ENCODE measurements at places on chromosomes 2 and 18.

DNA sequence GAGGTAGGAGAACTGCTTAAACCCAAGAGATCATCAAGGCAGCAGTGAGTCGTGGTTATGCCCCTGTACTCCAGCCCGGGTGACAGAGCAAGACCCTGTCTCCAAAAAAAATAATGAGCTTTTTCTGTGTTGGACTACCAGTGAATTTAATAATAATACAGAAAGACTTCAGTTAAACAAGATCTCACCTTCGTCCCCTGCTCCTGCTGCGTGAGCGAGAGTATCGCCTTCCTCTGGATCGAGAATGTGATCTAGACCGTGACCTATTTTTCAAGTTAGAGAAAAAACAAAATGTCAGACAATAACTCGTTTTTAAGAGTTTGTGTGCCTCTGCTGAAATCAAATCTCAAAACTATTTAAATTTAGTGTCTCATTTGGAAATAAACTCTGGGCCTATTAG lies 2.8 kb downstream of the SRSF7 start:
- no peak for DNase-seq

GRCh38 chr2:2850218-2850755 lies 519.2 kb upstream of the MYT1L start:
- no peak for DNase-seq

DNA sequence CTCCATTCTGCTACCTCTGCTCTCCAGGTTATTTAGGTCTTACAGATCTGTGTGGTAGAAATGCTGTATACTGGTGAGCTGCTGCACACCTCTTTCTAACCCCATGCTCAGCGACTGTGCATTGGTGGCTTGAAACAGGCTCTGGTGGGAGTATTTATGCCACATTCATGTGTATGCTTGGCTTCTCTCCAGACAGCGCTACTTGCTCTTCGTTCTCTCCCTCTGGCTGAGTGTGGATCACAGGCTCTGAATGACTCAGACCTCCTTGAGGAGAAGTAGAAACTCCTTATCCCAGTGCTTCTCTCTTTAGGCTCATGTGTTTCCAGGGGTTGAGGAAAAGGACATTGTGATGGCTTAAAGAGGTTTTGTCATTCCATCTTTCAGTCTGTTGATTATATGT lies 54.9 kb downstream of the FHOD3 start:
- peak; percentile 73 for DNase-seq

- no peak for DNase-seq
Observed at GRCh38 chr2:170404846-170405245, 226.9 kb downstream of the MYO3B start.

GRCh38 chr2:216649574-216649973 lies 16.4 kb downstream of the IGFBP2 start:
- no peak for DNase-seq

- DNase-seq, result peak; percentile 23
Observed at GRCh38 chr2:99880148-99880963, 262.0 kb downstream of the AFF3 start.

DNA sequence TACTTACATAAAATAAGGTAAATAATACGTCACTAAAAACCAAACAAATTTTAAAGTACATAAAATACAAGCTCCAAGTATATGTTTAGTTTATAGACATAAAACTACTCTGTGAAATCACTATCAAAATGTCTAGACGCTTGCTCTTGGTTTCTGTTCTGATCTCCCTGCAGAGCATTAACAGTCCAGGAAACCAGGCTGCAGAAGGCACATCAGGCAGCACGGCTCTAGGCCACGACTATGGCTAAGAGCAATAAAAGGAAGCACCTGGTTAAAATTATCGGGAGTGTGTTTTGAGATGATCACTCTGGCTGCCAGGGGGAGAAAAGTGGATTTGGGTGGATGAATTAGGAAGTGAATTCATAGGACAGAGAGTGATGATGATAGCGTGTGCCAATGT lies 196.0 kb upstream of the SPHKAP start:
- DNase-seq, result no peak

- no peak for DNase-seq
Observed at GRCh38 chr2:159144776-159145614, 141.5 kb downstream of the WDSUB1 start.

- peak; percentile 72 for DNase-seq
Observed at GRCh38 chr2:224958462-224958857, 83.8 kb downstream of the DOCK10 start.

DNA sequence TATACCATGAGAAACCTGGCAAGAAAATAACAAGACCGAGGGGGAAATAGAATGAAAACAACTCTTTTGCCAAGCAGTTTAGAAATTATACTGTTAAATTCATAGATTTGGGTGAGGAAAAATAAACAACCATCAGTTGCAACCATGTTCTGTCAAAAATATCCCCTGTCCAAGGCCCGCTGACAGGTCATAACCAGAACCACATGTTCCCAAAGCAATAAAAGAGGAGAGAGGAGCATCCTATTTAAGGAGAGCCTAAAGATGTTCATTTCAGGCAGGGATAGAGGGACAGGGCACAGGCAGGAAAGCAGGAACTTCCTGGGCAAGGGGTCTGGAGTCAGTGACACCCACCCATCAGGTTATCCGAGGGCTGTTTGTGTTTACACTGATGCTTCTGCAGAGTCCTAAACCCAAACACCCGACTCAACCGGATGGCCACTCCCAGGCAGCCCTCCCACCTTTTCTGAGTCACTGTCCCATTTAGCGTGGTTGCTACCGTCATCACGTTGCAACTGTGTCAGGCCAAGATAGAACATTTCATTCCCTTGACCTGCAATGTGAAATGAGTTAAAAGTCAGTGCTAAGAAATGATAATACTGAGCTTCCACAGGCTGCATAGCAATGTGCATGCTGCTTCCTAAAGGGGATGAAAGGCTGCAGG lies 468.3 kb upstream of the RAB12 start:
- no peak for DNase-seq

GRCh38 chr2:44972771-44973535 lies 31.5 kb downstream of the SIX3 start:
- no peak for DNase-seq

DNA sequence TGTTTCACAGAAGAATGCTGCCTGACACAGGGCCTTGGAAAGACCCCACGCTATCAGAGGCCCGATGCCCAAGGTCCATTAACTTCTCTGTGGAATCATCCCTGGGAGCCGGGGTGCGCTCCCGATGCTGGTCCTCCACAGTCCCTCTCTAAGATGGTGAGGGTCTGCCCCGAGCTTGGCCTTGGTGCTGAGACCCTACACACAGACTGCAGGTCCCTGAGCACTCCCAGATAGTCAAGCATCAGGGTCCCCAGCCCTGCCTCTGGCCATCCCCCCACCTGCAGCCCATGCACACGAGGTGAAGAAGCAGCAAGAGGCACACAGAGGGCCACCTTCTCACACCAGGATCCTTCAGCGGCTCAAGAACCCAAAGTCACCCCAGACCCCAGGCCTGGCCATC lies 263.3 kb downstream of the MYCN start:
- DNase-seq, result no peak

DNA sequence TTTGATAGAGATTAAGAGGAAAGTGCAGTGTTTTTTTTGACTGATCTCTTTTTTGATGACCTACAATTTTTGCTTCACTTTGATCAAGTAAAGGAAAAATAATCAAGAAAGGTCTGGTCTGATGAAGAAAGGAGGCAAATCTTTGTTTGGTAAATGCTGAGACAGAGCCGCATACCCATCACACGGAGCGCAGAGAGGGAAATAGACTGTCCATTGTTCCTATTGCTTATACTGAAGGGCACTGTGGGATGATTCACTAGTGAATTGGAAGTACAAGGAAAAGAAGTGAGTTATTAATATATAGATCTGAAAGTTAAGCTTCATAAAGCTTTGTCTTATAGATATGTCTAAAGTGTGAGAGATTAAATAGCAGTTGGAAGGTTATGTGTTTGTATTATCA lies 455.1 kb downstream of the PLCL1 start:
- no peak for DNase-seq

DNA sequence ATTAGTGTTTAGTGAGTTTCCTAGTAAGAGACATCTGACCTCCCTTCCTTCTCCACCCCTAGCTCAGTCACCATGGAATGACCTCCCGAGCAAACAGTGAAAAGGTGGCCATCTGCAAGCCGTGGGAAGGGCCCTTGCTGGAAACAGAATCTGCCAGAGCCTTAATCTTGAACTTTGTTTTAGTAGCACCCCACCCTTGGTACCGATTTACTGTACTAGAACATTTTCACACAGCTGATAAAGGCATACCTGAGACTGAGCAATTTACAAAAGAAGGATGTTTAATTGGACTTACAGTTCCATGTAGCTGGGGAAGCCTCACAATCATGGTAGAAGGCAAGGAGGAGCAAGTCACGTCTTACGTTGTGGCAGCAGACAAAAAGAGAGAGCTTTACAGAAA lies 655.8 kb downstream of the TSN start:
- no peak for DNase-seq

GRCh38 chr2:47221039-47221438 lies 65.9 kb upstream of the STPG4 start:
- DNase-seq, result peak; percentile 55

DNA sequence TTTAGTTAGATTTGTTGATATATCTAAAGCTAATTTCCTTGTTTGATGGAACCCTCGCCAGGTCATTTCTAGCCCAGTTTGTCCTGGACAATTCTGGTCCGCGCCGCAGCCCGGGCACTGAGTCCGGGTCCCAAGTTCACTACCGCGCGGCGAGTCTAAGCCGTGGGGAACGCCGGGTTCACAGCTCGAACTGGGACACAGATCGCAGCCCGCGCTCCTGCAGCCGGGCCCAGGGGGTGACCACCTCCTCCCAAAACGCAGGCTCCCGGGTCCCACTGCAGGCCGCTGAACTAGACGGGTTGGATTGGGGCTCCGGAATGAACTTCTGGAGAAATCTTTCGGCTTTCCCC lies 681 bp downstream of the ACADL start:
- DNase-seq, result no peak

DNA sequence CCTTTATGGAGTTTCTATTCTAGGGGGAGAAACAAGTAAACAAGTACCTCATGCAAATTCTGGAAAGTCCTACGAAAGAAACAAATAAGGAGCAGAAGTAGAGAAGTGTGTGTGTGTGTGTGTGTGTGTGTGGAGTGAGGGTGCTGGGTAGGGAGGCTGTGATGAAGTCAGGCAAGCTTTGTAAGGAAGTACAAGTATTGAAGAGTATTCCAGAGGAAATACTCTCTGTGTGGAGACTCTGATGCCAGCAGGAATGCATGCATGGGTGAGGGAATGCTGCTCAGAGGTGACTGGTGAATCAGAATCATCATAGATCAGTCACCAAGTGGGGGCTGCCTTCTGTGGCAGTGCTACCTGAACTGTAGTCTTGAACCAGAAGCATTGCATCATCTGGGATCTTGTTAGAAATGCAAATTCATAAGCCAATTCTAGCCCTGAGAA lies 34.5 kb downstream of the SLC4A3 start:
- DNase-seq, result no peak

- DNase-seq, result no peak
Observed at GRCh38 chr2:73000808-73001570, 70.5 kb downstream of the SFXN5 start.

DNA sequence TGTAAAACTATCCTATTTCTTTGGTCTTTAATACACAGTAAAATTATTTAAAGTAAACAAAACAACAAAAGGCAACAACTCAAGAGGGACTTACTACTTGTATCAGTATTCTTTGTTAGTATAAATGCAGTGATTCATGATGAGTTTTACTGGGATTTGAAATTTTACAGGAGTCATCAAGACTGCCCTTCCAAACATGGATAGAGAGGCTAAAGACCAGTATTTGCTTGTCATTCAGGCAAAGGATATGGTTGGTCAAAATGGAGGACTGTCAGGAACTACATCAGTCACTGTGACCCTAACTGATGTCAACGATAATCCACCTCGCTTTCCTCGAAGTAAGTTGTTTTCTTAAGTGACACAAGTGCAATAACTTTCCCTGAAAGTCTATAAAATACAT lies 71.1 kb downstream of the CDH7 start:
- DNase-seq, result no peak

DNA sequence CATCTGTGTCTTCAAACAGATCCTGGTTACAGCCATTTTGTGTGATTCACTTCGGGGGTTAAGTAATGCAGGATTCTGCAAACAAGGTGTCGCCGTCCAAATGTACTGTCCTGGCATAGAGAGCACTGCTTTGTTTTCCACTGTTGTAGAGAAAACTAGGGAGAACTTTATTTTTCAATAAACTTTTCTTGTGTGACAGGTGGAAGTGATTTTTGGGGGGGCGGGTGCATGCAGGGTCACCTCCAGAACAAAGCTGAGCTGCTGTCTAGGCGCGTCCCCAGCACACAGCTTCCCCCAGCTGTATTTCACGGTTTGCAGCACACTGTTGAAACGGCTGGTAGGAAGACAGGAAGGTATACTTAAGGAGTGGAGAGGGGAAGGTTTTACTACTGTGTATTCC lies 200.6 kb downstream of the MGAT5 start:
- DNase-seq, result no peak

GRCh38 chr18:21798126-21798525 lies 57.5 kb downstream of the MIB1 start:
- no peak for DNase-seq

DNA sequence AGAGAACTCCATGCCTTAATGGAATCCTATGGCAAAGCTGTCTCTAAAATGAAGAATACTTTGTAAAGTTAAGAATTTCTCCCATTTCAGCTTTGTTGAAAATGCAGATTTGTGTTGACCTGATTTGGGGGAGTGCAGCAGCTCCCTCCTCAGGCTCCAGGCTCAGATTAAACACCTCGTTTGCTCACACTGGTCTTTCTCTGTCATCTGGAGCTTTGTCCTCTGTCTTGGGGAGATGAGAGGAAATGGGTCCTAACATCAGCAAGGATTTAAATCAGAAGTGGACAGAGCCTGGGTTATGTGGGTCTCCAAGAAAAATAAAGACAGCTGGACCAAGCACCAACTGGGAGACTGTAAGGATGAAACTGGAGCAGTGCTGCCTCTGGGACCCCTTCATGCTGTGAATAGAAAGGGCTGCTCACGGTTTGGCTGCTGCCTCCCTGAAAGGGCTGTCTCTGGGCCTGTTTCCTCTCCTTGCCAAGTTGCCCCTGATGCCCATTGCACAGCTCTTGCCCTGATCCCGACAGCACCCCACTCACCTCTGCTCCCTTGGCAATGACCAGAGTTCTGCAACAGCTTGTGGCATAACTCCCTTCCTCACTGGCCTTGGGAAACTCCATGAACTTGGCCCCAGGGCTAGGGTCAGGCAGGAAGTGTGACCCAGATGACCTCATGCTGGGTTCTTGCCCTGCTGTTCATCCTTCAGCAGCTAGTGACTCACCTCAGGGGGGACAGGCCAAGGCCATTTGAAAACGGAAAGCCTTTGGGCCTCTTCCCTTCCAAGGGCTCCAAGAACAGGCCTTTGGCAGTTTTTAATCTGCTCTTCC lies 197.2 kb downstream of the CYP26B1 start:
- DNase-seq, result peak; percentile 80

DNA sequence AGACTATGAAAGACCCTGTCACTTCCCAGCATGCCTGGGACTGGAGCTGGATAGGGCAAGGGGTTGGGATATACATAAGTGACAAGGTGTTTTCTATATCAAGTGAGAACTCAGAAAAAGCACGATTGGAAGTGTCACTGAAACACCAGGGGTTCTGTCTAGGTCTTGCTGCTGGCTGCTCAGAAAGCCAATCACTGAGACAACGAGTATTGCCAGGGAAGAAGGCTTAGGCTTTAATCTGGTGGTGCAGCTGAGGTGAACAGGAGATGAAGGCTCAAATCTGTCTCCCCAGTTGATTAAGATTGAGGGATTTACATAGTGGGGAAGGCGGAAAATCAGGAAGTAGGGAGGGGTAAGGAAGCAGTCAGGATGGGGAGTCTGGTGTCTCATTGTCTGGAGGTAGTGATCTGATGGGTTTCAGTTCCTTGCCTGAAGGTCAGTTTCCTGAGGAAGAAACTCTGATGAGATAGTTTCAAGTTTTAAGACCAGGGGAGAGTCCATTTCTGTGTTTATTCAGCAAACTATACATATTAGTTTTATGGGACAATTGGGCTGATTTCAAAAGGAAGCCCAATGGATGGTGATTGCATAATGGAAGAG lies 3.5 kb upstream of the C2orf74 start:
- DNase-seq, result no peak

Data from GM04503 (cell line).